MG63 (cell line): ENCODE measurements at places on chromosomes 2 and 18.

DNA sequence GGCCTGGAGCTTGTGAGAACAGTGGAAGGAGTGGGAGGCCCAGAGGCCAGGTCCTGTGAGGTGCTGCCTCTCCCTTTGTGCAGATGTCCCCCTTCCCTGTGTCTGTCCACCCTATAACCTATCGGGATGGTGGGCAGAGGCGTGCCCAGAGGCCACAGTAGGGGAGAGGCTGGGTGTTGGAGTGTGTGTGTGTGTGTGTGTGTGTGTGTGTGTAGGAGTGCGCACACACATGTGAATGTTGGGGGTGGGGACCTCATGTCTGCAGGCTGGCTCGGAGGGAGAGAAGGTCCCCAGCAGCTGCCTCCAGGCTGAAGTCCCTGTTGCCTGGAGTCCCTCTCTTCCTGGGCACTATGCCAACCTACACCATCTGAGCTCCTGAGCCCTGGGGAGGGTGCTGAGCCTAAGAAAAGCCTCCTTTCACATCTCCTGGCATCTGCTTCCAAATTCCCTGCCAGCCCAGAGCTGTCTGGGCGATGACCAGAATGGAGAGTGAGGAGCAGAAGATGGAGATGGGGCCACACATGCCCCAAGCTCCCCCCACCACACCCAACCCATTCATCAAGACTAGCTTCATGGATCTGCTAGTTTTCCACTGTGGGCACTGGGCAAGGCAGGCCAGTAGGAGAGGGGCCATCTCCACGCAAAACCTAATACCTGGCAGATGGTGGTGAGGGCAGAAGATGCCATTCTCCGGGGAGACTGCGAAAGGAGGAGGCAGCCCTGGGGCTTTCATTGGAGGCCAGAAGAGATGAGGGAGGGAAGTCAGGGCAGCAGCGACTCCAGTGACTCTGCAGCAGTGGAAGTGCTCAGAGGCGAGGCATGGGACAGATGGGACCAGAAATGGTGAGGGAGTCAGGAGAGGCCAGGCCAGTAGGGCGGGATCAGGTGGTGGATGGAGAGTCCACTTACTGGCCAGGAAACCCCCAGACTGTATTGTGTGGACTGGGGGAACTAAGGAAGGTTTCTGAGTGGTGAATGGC is 20.3 kb downstream of the KCNK3 start:
- no peak for DNase-seq

GRCh38 chr18:37430357-37431076 is 135.1 kb downstream of the CELF4 start:
- no peak for DNase-seq

- no peak for DNase-seq
These were observed 59.4 kb upstream of the XPO1 start for GRCh38 chr2:61597300-61598289.

DNA sequence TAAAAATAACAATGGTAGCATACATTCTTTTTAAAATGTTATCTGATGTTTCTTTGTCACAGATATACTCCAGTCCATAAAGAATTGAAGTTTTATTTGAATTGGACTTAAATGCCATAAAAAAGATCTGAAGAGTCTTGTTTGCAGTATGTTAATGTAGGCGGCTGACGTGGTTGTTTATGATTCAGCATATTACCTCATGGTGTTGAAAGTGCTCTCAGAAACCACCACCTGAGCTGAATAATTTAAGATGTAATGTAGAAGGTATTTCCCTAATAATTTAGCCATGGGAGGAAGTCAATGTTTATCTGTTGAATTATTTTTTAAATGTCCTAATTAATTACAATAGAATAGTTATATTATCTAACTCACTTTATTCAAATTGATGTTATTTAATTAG is 58.6 kb upstream of the CHN1 start:
- no peak for DNase-seq

- no peak for DNase-seq
These were observed 76.8 kb downstream of the POU3F3 start for GRCh38 chr2:104930732-104931131.

DNA sequence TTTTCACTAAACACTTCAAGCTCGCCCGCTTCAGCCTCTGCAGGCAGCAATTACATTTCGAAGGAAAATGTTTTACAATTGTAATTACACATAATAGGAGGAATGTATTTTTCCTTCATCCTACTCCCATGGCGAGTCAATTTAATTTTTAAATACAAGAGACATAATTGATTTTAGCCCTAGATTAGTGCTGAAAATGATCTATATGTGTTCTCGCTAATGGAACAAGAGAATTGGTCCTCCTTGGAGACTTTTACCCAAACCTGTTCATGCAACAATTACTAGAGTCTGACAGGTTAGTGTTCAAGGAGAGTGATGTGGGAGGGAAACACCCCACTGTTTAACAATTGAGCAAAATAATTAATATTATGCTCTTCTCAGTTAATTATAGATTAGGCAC is 509.4 kb upstream of the SETBP1 start:
- no peak for DNase-seq

GRCh38 chr2:48597492-48597891 is 20.2 kb upstream of the GTF2A1L start:
- DNase-seq = no peak

DNA sequence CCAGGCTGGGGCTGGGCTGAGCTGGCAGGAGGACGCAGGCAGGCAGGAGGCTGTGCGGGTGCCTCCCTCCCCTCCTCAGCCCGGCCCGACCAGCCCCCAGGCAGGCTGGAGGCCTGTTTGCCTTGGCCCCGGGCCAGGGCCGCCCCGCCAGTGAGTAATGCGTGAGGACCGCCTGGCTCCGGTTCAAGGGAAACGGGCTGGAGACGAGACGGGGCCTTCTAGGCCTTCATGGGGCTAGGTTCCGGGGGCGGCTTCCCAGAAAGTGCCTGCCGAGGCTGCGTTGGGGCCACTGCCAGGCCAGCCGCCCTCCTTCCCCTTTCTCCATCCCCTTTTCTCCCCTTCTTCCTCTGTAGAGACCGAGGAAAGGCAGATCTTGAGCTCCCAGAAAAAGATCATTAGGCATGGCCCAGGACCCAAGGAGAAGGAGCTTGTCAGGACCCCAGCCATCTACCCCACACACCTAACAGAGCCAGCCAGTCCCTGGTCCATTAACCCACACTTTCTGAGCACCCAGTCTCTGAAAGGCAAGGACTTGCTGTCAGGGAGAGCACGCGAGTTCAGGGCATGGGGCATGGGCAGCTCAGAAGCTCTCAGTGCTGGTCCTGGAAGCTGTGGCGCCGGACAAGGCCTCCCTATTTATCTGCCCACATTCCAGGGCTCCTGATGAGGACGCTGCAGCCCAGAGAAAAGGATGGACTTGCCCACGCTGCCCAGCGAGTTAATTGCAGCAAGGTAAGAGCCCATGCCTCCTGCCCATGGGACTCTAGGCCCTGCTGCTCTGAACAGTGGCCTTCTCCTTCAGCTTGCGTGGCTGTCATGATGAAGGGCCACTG is 48.5 kb downstream of the SMAD7 start:
- peak; percentile 92 for DNase-seq

- peak; percentile 23 for DNase-seq
These were observed 640.8 kb downstream of the DPP10 start for GRCh38 chr2:115083225-115083624.

- DNase-seq = no peak
These were observed 17.5 kb upstream of the ACVR1 start for GRCh38 chr2:157893611-157894010.

- no peak for DNase-seq
These were observed 165.5 kb downstream of the GCA start for GRCh38 chr2:162509288-162509968.

- DNase-seq = no peak
These were observed 23.6 kb downstream of the FAM171B start for GRCh38 chr2:186717320-186718007.

- no peak for DNase-seq
These were observed 846.7 kb downstream of the BCL11A start for GRCh38 chr2:59706729-59707128.

DNA sequence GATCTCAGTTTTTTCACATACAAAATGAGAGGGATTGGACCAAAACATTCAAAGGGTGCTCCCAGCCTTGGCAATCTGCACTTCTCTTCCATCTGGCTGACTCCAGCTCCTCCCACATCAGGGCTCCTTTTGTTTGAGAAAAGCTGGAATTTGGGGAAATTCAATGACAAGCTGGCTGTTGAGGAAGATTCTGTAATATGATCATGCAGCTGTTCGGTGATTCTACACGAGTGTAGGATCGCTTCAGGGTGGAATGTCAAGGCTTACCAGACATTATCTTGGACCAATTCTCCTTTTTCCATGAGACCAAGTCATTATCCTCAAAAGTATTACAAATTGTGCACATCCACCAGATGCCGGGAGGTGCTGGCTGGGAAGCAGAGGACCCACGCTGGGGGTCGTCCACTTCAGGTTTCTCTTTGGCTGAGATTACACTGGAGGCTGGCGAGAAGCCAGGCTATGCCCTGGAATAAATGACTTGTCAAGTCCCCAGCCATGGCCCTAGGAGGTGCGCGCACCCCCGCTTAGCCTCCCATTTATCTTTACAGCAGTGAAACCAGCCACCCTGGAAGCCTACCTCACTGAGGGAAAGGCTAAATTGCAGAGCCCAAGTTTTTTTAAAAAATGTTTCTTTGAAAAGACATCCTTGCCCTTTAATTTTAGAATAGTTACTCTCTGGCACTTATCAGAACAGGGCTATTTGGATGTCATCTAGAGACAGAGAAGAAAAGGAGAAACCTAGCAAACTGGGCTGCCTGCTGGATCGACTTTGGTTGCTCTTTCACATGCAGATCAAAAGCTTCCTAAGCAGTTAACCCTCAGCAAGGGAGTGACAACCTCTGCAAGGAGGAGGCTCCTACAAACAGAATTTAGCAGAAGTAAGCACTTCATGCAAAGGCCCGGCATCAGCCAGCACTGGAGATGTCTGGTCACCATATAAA is 42.5 kb upstream of the LCLAT1 start:
- no peak for DNase-seq

- DNase-seq = no peak
These were observed 2.3 kb downstream of the MSL3B start for GRCh38 chr2:233865838-233866237.

DNA sequence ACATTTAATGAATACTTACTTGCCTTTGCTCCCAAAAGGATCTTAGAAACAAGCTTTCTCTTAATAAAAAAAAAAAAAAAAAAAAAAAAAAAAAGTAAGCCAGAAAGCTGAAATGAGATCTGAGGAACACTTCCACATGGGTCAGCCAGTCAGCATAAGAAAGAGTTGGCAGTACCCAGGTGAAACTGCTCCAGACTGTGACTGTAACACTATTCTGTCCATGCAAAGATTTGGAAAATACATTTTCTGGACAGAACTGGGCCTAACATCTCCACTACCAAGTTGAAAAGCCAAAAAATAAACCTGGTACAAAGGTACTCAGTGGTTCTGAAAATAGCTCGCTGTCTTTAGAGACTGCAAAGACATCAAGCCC is 135.7 kb downstream of the THADA start:
- DNase-seq = no peak

DNA sequence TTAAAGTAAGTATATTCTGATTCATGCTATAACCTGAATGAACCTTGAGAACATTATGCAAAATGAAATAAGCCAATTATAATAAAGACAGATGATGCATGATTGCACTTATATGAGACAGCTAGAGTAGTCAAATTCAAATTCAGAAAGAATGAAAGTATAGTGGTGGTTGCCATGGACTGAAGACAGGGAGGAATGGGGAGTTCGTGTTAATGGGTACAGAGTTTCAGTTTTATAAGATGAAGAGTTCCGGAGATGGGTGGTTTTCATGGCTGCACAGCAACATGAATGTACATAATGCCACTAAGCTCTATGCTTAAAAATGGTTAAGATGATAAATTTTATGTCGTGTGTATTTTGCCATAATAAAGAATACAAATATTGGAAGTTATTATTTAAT is 751.2 kb downstream of the TSN start:
- no peak for DNase-seq

- DNase-seq = no peak
These were observed 46.4 kb upstream of the ODC1 start for GRCh38 chr2:10494351-10495066.

DNA sequence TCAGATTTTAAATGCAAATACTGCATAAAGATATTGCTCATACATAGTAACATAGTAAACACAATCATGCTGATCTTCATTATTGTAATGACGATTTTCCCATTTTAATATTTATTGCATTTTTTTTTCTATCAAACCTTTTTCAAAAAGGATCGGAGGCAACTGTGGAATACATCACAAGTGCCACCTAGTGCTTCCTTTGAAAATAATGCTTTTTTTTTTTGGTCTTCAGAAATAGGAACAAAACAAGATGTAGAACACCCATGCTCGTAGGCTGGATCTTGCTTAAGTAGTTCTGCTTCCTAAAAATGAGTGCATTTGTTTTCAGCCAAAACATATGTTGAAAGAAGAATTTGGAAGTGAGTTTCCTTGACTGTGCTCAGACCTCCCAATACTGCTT is 35.7 kb upstream of the GPR155 start:
- no peak for DNase-seq

DNA sequence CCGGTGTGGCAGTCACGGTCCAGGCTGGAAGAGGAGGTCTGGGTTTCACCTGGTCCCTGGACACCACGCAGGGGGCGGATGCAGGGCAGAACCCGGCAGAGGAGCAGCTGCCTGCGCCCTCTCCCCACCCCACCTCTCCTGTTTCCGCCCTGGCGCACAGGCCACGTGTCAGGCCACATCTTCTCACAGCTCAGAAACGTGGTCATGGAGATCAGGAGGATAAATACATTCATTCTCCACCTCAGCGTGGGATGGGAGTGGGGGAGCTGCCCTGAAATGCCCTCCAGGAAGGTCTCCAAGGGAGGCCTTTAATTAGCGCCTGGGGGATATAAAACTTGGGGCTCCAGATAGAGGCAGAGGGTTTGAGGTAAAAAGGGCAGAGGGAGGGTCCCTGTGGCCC is 142.0 kb downstream of the KCTD1 start:
- DNase-seq = no peak

DNA sequence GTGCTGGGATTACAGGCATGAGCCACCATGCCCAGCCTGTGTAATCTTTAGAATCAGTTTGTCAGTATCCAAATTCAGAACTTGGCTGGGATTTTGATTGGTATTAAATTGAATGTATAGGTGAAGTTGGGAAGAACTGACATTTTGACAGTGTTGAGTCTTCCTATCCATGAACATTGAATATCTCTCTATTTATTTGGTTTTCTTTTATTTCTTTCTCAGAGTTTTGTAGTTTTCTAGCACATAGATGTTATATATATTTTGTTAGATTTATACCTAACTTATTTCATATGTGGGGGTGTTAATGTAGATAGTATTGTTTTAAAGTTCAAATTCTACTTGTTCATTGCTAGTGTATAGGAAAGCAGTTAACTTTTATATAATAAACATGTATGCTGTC is 31.5 kb downstream of the CEP192 start:
- no peak for DNase-seq
